ENCODE measurements at places on chromosomes 13 and 19.

- peak; percentile 6 for DNase-seq
Measured at GRCh38 chr19:7674010-7675005, 2.6 kb upstream of the MCEMP1 start.

DNA sequence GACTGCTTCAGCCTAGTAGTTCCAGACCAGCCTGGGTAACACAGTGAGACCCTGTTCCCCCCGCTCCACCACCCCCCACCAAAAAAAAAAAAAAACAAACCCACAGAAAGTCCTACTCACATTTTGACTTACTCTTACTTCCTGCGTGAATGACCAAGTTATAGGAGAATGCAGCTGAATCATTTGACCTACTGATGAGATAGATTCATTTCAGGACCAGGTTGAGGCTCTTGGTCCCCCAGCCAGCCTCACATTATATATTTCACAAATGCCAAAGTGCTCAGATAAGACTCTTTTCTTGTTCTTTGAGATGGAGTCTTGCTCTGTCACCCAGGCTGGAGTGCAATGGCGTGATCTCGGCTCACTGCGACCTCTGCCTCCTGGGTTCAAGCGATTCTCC lies 70.2 kb downstream of the KLF5 start:
- DNase-seq = no peak

DNA sequence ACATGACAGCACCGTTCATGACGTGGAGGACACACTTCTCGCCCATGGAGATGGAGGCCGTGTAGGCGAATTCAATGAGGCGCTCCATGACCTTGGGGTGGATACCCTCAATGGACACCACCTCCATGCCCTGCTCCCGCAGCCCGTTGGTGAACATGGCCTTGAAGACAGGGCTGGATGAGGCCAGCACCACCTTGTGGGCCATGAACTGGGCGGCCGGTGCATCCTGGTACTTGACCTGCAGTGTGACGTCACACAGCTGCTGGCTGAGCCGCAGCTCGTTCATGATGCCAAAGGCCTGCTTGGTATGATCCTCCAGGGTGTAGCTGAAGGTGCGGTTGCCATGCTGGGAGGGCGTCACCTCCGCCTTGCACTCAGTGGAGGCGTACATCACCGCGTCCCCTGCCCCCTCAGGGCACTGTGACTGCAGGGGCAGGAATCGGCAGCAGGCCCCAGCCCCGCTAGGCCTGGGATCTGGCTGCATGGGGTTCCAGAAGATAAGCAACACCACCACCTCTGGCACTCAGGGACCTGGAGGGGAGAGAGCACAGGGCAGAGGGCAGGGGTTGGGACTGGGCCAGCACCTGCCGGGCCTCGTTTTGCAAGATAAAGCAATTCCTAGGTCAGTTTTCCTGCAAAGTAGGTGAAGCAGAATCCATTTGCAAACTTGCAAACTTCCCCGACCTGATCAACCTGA lies 3.5 kb downstream of the KEAP1 start:
- DNase-seq = no peak

DNA sequence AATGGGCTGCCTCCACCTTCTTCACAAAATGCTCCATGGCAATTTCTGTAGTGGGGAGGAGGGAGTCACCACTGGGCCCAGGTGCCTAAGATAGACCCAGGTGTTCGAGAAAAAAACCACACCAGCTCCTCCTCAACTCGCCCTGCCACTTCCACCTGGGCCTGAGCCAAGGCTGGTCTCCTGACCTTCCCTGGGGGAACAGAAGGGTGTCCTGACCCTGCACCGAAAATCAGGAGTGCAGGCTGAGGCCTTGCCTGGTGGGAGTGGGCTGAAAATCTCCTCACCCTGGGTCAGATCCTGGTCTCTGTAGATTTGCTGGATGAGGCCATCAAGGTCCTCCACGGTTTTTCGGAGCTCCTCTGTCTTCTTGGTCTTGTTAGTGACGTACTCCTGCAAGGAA lies 17.6 kb upstream of the AKAP8 start:
- no peak for DNase-seq

GRCh38 chr19:24127601-24128000 lies 40.6 kb downstream of the ZNF254 start:
- no peak for DNase-seq

GRCh38 chr13:79709471-79709870 lies 228.5 kb downstream of the NDFIP2 start:
- no peak for DNase-seq
